COR-L47 (cell line): ENCODE measurements at places on chromosomes 6 and 20.

DNA sequence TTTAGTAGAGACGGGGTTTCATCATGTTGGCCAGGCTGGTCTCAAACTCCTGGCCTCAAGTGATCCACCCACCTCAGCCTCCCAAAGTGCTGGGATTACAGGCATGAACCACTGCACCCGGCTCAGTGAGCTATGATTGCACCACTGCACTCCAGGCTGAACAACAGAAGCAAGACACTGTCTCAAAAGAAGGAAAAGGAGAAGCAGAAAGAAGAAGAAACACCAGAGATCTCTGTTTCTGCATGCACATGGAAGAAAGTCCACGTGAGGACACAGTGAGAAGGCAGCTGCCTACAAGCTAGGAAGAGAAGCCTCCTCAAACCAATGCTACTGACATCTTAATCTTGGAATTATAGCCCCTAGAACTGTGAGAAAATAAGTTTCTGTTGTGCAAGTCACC is 16.0 kb downstream of the ECT2L start:
- DNase-seq, result no peak

DNA sequence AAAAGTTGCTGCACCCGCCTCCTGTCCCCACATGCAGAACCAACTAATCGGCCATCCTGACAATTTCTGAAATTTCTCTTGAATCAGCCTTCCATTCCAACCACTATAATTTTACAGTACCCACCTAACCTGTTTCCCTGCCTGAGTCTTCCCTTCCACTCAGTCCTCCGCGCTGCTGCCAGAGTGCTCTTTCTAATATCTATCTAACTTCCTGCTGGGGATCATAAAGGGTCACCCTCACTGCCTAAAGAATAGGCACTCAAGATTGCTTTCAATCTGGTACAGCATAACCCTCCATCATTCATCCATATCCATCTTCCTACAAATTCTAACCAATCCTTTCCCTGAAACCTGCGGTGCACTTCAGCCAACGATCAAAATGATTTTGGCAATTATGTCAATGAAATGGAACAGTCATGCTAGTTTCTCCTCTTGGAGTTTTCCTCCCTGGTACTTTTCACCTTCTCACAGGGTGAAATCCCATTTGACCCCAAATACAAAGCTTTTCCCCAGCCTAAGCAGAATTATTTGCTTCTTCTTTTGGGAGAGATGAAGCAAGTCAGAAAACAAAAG is 117.5 kb upstream of the BEND6 start:
- DNase-seq, result no peak

DNA sequence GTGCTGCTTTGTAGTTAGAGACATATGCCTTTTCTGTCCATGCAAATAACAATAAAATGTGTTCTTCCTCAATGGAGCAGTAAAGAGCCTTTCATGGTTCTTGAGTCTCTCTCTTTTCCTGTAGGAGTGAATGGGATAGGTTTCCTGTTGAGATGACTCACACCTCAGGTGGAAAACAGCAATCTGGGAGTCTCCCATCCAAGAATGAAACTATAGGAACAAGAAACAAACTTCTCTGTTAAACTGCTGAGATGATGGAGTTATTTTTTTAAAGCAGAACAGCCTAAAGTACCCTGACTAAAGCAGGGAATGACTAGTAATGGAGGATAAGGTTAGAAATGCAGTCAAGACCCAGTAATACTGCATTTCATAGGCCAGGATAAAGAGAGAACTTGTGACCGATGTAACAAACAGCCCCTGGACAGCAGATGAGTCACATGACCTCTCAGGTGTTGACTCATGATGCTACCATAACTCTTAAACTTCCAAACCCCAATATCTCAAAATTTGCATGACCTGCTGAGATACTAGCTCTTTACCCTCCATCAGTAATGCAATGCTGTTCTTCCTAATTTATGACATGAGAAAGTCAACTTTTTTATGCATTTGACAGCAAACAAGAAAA is 548.9 kb downstream of the CBLN4 start:
- no peak for DNase-seq

DNA sequence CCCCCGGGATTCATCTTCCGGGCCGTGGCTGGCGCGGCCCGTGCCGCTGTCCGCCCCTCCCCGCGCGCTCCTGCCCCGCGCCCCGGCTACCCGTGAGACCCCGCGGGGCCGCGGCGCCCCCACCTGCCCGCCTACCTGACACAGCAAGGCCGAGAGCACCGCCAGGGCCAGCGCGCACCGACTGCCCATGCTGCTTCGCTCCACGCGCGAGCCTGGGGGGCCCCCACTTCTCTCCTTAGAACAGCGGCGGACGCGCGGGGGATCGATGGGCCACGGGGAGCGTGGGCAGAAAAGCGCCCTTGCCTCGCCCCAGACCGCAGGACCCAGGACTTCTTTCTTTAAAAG is 955 bp downstream of the DLL1 start:
- no peak for DNase-seq

DNA sequence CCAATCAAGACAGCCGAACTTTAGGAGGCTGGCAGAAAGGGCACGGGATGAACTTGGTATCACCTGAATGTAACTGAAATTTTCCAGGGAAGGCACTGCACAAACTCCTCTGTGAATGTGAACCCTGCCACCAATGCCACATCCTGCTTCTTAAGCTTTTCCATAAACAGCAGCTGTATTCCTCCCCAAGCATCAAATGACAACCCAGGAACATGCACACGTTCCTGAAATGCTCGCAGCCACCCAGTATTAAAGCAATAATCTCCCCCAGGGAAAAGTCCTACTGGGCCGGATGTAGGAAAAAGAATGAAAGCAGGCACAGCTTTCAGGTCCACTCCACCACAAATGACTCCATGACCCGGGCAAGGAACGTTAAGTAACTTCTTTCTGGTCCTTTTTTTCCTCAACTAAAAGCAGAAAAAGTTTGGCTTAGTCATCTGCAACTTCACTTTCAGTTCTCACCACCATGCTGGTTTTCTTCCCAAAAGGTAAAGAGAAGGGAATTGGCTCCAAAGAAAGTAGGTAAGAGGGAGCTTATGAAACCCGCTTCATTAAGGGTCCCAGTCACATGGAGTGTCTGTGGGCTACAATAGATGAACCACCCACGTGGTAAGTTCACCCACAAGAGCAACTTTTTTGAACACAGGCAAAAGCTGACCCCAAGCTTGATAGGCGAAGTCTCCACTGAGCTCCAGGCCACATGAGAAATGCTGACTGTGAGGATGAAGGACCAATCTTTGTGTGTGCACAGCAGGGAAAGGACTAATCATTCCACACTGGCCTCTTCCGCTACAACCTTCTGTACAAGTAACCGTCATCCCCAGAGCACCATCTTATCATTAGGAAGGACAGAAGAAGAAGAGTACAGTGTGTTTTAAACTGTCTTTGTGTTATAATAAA is 90.1 kb downstream of the HIVEP2 start:
- DNase-seq, result no peak
